ENCODE measurements at places on chromosomes 16 and 17.

- DNase-seq = no peak
Measured at GRCh38 chr16:3183445-3184139, 4.4 kb upstream of the OR1F1 start.

DNA sequence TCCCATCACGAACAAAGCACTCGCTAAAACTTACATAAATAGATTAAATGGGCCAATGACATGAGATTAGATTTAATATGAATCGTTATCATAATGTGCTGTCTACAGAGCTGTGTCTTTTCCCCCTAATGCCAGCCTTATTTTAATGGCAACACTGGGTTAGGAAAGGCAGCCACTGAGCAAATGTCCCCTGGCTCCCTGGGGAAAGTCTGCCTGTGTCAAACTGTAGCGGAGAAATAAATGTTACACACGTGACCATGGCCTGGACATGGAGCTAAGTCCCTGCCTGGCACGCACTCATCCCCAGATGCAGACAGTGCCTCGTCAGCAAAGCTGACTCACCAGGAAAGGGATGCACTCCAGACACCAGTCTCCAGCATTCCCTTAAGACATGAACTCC is 61.3 kb upstream of the SDK2 start:
- DNase-seq = no peak

DNA sequence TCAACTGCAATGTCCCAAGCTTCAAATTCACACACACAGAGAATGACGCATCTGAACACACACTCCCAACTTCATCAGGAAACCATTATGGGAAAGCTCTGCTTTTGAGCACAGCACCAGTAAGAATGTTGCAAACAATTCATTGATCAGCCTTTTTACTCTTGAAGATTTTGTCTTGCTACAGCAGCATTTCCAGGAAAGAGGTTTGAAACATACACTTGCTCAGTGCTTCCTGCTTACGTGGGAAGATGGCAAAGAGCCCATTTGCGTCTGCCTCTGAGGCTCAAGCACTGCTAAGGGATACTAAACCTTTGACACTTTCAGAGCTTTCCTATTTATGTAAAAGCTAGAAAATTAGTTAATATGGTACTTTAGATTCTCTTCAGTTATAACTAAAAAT is 77.2 kb upstream of the MON1B start:
- DNase-seq = no peak

- no peak for DNase-seq
Measured at GRCh38 chr16:27508476-27508875, 41.2 kb downstream of the GTF3C1 start.

DNA sequence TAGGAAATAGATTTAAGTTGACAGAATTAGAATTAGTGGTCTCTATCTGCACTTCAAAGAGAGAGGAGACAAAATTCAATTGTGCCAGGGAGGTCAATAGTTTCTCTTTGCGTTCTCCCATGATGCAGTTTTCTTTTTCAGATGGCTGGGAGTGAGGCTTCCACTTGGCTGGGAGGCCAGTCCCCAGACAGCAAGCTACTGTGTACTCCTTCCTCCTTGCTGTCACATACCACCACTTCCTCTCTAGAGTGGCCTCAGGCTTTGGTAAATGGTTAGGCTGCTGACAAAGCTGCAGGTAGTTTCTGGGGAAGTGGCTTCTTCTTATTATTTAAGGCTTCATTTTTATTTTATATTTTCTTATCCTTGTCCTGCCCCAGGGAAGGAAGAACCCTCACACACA is 106.2 kb upstream of the HS3ST4 start:
- no peak for DNase-seq

GRCh38 chr17:81010935-81011334 is 19.3 kb downstream of the CHMP6 start:
- no peak for DNase-seq

Data from left ventricle myocardium inferior (tissue), 1 donor.